ENCODE measurements at places on chromosomes 16 and 17. TPM values are rescaled to one million over a fixed set of nuclear protein-coding genes. Genes with fewer than 3 reads are reported as not detected.

GRCh38 chr16:72427051-72427782 lies 255.3 kb upstream of the PMFBP1 start:
- no peak for DNase-seq

DNA sequence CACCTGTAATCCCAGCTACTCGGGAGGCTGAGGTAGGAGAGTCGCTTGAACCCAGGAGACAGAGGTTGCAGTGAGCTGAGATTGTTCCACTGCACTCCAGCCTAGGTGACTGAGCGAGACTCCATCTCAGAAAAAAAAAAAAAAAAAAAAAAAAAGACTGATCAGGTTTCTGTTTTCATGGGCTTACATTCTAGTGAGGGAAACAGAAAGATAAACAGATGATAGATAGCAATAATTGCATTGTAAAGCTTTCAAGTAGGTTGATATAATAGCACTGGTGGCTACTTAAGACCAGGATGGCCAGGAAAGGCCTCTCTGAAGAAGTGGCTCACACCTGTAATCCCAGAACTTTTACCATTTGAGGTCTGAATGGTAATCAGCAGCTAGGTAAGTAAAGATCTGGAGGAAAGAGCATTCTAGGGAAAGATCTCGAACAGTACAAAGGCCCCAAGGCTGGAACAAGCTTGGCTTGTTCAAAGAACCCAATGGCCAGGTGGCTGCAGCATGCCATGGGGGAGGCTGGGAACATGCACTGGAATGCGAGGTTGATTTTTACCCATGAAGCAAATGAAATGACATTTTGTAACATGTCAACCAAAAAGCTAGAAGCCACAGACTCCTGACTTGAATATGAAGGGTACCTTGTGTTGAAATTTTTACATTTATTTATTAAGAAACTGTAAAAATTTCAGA lies 108.3 kb upstream of the DHX40 start:
- no peak for DNase-seq

GRCh38 chr17:61302953-61303816 lies 96.5 kb upstream of the TBX2 start:
- no peak for DNase-seq

The DUS2 gene
- total RNA-seq, result 19.9 TPM

The MMP15 gene
- 9.4 TPM for total RNA-seq

The IFI35 gene
- total RNA-seq, result 8.7 TPM

All from PC-3 (cell line).